ENCODE measurements at places on chromosomes 2 and 18.
A peak's percentile ranks its signal among the peaks of the same experiment; 100 is the strongest.

- no peak for DNase-seq
Observed at GRCh38 chr18:75183524-75183923, 25.4 kb downstream of the PTGR3 start.

- DNase-seq, result no peak
Observed at GRCh38 chr18:23966909-23967308, 47.6 kb upstream of the TTC39C start.

DNA sequence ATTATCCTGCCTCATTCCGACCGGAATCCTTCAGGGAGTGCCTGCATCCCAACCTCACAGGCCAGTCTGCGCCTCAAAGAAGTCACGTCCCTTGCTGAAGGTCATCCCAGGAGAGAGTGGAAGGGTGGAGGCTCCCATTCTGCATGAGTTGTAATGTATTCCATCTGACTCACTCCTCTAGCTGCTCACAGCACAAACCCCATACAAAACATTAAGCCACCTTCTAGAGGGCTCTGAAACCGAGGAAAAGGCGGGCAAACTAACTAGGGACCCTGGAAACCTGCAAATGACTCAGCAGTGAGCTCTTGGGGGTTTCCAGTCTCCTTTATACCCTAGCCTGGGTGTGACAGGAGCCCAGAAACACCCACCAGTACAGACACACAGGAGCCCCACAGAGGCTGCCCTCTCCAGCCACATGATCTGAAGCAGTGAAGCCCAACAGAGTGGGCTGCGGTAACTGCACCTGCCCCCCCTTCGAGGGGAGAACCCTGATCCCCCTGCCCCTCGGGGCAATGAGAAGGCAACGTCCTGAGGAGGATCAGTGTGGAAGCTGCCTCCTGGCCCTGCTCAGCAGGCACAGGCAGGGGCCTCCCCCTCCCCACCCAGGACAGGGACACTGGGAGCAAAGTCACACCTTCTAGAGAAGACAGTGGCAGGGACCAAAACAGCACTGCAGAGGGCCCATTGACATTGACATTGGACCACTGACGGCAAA lies 69.3 kb upstream of the SNTG2 start:
- peak; percentile 11 for DNase-seq

GRCh38 chr2:74919827-74920226 lies 38.6 kb upstream of the POLE4 start:
- no peak for DNase-seq

- no peak for DNase-seq
Observed at GRCh38 chr2:105358593-105358992, 21.3 kb downstream of the C2orf49 start.

GRCh38 chr2:149075853-149076252 lies 37.4 kb downstream of the LYPD6B start:
- no peak for DNase-seq

DNA sequence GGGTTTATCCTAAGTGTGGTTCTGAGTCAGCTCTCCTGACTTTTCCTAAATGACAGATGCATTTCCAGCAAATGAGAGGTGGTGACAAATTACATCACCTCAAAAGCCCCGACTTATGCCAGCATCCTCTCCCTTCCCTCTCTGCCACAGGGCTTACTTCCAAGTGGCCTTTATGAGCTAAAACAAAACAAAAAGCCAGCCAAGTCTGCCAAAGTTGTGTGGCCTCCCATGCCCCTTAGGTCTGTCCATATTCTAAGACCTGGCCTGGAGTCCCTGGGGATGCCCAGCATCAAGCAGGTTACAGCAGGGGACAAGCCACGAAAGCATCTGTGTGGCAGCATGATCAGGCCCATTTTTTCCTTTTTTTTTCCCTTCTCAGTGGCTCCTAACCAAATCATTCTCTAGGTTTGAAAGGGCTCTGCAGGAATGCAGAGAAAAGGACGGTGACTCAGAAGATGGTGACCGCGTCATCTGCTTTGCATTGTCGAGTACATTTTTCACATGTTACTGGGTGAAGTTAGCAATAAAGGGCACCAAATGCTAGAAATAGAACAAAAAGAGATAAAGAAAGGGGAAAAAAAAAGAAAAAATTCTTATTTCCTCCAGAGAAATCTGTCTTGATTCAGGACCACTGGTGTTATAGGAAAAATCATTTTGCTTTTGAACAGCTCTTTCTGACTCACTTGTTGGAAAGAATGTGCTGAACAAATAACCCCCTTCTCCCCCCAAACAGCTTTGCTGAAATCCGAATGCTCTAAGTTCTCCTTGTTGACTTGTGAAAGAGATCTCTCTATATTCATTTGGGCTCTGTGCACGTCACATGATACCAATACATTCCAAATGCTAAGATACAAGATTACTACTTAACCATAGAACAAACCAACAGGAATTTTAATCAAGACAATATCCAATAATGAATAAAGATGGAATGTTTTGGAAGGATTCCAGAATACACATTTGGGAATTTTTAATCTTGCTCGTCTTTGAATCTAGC lies 178.7 kb downstream of the EN1 start:
- DNase-seq, result peak; percentile 99

DNA sequence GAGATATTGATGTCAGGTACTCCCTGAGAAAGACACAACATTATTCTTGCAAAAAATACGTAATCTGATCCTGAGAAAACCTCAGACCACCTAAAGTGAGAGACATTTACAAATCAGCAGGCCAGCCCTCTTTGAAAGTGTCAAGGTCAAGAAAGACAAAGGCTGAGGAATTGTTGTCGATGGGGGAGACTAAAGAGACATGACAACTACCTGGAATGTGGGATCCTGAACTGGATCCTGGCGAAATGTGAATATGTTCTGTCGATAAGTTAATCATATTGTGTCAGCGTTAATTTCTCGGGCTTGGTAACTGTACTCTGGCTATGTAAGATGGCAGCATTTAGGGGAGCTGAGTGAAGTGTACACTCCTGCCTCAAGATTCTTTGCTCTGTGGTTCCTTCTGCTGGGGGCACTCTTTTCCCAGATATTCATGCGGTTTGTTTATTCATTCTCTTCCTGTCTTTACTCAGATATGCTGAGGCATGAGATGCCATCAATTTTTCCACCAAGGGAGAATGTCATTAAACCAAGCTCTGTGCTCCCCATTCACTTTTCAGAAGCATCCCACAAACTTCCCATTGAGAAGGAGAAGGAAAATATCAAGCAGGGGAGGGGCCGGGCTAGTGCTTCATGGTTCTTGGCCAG lies 154.9 kb downstream of the CAPN13 start:
- no peak for DNase-seq

DNA sequence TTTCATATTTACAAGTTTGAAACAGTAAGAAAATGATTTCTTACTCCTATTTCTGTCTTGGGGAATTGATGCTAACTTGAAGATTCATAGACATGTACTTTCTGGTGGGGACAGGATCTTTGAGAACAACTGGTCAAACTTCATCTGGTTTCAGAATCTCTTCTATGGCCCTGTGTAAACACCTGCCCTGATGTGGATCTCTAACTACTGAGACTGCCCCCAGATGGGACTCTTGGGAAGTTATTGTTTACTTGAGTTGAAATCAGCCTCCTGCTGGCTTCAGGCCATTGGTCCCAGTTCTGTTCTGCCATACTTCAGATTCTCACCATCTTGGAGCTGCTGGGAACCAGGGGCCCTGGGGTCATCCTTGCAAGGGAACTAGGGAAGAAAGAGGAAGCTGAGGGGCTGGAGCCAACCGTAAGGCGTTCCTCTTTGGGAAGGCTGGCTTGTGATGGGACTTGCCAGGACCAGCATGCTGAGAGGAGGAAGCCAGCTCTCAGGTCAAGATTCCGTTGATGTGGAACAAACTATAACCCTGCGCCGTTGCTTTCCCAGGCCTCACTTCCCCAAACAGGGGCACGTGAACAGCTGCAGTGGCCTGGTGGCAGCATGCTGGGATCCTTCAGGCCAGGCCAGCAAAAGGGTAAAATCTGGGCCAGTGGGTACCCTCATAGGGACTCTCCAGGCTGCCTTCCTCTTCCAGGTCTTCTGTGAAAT lies 135.5 kb upstream of the CXCR4 start:
- no peak for DNase-seq

DNA sequence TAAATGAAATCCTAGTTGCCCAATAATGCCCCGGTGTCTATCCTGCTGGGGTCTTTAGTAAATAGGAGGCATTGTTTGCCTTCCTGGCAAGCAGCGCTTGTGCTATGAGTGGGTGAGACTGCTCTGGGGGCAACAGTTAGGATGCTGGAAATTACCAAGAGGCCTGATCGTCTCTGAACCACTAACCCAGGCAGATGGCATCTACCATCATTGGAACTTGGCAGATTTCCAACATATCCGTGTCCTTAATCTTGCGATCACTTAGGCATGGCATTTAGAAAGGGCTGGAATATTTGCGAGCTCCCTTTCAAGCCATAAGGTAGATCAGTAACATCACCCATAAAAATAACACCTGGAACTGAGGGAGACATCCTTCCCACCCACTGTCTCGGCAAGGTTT lies 18.8 kb upstream of the SH3RF3 start:
- no peak for DNase-seq

GRCh38 chr2:64062840-64063239 lies 43.6 kb upstream of the VPS54 start:
- peak; percentile 22 for DNase-seq

- DNase-seq, result no peak
Observed at GRCh38 chr2:102315921-102316320, 4.6 kb downstream of the IL1RL1 start.

GRCh38 chr2:147297820-147298219 lies 547.0 kb upstream of the ACVR2A start:
- no peak for DNase-seq

DNA sequence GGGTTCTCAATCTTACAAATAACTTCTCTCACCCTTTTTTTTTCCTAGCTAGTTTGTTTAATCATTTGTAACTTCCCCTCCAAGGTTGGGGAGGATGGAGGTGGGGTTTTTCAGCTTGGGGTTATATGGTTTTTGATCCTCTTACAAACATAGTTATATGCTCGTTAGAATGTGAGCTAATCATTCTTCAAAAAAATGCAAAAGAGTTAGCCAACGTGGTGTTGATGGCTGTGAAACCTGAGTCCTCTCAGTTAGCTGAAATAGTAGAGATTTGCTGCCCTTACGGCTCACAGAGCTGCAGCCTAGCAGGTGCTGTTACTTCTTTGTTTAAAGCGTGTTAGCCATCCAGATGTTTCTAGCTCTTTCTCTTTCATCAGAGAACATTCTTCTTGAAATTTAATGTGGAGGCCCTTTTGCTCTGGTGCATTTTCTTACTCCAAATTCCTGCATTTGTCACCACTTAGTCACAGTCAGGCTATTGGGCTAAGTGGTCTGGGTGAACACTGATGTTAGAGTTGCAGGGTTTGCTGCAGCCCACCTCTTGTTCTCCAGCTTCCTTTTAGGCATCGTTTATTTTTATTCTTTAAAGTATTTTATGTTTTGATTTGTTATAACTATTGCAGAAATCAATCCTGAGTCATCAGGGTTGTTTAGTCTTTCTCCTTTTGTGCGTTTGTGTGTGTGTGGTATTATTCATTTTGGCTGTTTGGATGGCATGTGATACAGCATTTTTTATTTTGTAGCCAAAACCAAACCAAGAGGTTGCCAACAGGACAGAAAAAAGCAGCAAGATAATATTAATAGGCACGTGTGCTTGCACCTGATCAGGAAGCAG lies 41.1 kb downstream of the LIMS1 start:
- DNase-seq, result peak; percentile 89

GRCh38 chr2:177670791-177671535 lies 278.4 kb downstream of the AGPS start:
- no peak for DNase-seq

DNA sequence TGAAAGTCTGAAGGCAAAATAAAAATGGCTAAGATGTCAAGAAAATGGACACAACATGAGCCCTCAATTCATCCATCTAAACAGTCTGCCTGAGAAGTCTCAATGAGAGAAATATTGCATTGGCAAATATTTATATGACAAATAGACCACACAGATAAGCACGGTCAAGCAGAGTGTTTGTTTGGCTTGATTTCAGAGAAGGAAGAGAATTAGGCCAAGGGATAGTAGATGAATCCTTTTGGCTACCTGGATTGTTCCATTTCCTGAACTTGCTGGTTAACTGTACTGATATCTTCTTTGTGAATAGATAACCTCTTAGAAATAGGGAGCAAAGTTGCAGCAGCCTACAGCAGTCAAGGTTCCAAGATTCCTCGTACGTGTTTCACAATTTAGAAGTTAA lies 129.6 kb downstream of the RBMS1 start:
- no peak for DNase-seq

DNA sequence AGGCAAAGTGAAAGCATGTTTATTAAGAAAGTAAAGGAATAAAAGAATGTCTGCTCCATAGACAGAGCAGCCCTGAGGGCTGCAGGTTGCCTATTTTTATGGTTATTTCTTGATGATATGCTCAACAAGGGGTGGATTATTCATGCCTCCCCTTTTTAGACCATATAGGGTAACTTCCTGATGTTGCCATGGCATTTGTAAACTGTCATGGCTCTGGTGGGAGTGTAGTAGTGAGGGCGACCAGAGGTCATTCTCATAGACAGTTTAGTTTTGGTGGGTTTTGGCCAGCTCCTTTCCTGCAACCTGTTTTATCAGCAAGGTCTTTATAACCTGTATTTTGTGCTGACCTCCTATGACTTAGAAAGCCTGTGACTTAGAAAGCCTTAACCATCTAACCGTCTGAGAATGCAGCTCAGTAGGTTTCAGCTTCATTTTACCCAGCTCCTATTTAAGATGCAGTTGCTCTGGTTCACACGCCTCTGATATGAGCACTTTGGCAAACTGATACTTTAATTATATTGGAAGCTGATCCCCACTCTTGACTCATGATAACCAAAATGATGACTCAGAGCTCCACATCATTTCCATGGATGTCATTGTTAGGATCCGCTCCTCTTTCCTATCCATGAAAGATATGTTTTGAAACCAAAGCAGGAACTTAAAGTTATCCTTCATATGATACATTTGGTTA lies 14.5 kb upstream of the ERMN start:
- peak; percentile 3 for DNase-seq

GRCh38 chr2:101478181-101479001 lies 3.5 kb upstream of the RFX8 start:
- peak; percentile 25 for DNase-seq

DNA sequence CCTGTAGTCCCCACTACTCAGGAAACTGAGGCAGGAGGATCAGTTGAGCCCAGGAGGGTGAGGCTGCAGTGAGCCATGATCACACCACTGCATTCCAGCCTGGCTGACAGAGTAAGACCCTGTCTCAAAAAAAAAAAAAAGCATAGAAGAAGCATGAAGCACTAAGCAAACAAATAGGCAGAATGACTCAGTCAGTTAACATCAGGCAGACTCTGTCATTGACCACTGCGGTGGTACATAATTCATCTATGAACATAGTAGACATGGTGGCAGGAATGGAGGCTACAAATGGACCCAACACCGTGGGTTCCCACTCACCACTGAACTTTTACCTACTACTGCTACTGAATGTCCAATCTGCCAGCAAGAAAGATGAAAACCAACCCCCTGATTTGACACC lies 7.6 kb upstream of the ASXL2 start:
- peak; percentile 34 for DNase-seq

Measured in AG10803 (cell line).